ENCODE measurements at places on chromosomes 6 and 20.

DNA sequence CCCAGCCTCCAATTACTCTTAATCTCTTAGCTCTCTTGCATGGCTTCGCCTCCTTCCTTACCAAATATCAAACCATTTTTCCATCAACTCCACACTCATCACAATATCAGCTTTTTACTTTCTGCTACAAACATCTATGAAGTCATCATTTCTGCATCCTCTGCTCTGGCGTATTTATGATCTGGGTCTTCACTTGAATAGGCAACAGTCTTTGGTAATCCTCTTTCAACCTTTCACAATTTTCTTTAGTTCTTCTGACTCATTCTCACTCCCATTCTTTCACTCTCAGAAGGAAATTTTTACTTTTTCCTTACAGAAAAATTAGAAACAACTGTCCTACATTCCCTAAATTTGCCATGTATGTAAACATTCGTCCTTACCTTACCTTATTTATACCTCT, 522.4 kb downstream of the HDGFL1 start:
- no peak for DNase-seq

GRCh38 chr6:29558439-29559079, 973 bp downstream of the UBD start:
- no peak for DNase-seq

DNA sequence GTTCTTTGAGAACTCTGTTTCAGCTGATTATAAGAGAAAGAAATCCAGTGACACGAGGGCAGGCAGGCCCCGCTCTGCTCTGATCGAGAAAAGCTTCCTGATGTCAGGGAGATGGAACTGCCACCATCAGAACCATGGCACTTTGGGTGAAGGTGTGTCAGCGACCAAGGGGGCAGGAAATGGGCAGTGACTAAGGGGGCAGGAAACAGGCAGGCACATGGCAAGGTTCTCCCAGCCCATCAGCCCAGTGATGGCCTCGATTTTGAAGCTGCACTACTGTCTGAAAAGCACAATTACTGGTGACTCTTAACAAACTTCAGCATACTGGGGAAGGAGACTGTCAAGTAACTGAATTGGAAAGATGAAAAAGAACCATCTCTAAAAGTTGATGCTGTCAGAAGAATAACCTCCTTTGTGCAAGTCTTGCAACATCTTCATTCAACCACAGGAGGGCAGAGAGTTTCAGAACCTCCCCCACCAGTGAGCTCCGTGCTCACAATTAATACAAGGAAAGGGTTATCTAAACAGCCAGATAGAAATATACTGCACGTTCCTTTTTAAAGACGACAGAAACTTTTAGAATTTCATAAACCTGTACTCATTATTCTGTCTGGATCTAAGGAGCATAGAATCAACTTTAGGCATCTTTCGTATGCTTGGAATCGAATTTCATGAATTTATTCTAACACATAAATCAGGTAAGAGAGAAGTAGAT, 39.1 kb downstream of the TMX4 start:
- DNase-seq, result peak; percentile 55

DNA sequence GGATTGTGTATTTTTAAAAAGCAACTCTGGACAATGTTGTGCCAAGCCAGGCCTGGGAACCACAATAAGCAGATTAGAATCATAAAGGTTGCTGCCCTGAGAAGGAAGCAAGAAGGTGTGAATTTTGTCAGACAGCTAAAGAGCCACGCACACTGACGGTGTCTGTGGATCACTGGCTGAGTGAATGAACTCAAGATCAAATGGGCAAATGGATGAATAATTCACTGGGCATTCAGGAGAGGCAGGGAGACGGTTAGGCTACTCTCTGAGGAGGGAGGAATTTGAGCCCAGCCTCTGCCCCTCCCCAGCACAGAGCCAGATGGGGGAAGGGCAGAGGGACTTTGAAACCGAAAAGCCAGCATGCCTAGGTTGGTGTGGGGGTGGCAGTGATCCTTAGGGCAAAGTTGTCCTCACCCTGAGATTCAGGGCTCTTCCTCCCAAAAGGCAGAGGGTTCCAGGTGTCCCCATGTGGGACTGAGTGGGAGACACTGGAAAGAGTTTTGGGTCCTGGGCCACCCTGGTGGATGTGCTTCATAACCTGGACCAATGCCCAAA, 19.5 kb upstream of the SLC22A7 start:
- no peak for DNase-seq

- no peak for DNase-seq
Observed at GRCh38 chr6:9766240-9766915, 648.5 kb downstream of the TFAP2A start.

GRCh38 chr6:150806790-150807189, 58.7 kb upstream of the MTHFD1L start:
- no peak for DNase-seq

DNA sequence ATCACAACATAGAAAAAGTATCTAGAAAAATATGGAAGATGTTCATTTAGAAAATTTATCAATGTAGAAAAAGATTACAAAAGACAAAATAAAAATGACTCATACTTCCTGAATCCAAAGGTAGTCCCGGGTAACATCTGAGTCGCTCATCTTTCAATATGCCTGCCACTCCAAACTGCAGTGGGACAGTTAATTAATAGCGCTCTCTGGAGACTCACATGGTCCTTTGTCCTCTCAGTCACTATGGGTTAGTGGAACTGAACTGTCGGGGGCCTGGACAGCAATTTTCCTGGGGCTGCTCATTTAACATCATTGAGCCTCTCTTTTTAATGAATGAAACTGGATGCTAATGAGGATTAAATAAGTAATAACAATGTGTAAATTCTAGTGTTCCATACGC, 103.4 kb downstream of the MAP3K4 start:
- DNase-seq, result no peak

GRCh38 chr6:71444222-71444621, 155.6 kb downstream of the OGFRL1 start:
- no peak for DNase-seq

DNA sequence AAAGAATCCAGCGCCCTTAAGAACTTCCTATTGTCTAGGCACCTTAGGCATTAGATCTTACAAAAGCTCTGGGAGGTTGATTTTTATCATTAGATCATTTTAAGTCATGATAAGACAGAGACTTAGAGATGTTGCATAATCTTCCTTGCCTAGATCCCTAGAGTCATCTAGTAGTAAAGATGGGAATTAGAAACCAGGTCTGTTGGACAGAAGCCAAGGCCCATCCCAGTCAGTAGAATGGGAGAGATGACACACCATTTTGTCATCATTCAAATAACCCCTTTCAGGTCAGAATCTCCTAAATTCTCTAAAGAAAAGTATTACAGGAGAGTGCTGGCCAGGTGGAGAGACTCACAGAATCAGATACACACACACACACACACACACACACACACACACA, 579.1 kb downstream of the BMP2 start:
- no peak for DNase-seq

DNA sequence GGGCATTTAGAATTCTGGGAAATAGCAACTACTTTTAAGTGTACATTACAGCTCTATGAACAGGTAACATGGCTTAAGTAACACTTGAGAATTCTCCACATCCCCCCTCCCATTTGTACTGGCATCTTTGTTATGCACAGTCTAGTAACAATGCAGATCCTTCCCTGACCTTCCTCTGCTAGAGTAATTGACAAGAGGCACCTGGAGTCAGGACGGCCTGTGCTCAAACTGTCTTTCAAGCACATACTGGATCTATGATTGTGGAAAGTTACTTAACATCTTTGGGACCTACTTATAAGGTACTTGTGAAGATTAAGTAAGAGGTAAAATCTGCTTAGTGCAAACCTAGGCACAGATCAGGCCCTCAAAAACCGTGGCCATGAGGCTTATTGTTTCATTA, 21.9 kb upstream of the GSTA3 start:
- DNase-seq, result no peak

GRCh38 chr6:56787209-56787608, 144.5 kb upstream of the DST start:
- no peak for DNase-seq

DNA sequence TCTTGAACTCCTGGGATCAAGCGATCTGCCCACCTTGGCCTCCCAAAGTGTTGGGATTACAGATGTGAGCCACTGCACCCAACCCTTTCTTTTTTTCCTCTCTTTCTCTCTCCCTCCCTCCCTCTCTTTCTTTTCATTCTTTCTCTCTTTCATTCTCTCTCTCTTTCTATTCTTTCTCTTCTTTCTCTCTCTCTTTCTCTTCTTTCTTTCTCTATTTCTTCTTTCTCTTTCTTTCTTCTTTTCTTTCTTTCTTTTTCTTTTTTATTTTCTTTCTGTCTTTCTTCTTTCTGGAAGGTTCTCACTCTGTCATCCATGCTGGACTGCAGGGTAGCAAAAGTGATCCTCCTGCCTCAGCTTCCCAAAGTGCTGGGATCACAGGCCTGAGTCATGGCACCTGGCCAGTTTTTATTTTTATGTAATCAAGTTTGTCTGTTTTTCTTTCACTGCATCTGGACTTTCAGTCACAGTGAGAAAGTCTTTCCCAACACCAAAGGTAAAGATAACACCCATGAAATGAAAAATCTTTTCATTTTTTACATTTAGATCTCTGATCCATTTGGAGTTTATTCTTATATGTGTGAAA, 20.2 kb upstream of the BCLAF1 start:
- no peak for DNase-seq

DNA sequence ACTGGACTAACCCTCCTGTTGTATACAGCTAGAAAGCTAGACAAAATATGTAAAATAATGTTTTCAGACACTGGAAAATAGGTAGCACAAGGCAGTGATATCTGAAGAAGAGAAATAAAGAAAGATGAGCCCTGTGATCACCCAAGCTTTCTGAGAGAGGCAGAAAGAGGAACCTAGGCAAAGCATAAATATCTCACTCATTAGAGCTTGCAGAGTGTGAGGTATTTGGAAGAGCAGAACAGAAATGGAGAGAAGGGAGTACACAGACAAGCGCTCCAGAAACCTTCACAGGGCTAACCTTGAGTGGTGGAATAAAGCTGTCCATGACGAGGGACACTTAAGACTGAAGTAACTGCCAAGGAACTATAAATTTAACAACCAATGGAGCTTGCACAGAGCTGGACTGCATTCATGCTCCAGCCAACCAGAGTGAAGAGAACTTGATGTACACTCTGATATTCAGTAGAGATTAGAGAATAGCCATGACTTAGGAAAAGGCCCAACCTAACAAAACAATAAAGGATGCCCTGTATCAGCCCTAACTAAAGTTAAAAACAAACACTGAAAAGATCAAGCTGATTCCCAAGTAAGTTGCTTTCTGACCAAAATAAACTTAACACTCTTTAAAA, 280.9 kb upstream of the STXBP5 start:
- DNase-seq, result no peak

DNA sequence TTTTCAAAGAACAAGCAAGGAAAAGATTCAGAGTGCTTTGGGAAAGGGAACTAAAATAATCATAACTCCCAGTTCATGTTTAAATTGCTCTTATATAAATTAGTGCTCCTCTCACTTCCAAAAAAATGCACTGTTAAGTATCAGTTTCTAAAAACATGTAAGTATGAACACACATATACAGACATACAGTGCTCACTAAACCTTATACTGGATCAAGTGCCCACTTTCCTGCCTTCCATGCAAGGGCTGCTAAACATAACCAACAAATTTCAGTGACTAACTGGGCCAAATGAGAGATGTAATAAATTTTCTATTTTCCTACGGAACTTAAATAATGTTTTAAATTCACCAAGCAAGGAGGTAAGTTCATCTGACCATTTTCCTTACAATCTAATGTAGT, 6.4 kb downstream of the TFAP2A start:
- no peak for DNase-seq

- no peak for DNase-seq
Observed at GRCh38 chr6:26156850-26157250, 69.6 kb downstream of the HFE start.

DNA sequence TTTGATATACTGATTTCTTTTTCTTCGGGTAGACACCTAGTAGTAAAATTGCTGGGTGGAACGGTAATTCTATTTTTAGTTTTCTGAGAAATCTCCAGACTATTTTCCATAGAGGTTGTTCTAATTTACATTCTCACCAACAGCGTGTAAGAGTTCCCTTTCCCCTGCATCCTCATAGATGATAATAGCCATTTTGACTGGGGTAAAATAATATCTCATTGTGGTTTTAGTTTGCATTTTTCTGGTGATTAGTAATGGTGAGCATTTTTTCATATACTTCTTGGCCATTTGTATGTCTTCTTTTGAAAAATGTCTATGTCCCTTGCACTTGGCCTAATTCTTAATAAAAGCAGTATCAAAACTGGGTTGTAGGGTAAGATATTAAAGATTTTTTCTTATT, 148.9 kb upstream of the SIM1 start:
- DNase-seq, result no peak

- DNase-seq, result no peak
Observed at GRCh38 chr6:37704066-37704465, 6.4 kb upstream of the MDGA1 start.

GRCh38 chr6:54860739-54861138, 14.2 kb downstream of the FAM83B start:
- DNase-seq, result no peak

- no peak for DNase-seq
Observed at GRCh38 chr6:160986851-160987250, 4.7 kb upstream of the MAP3K4 start.

- no peak for DNase-seq
Observed at GRCh38 chr6:155638200-155638599, 182.6 kb upstream of the NOX3 start.

GRCh38 chr20:3238616-3239025, 369 bp downstream of the SLC4A11 start:
- DNase-seq, result peak; percentile 28

DNA sequence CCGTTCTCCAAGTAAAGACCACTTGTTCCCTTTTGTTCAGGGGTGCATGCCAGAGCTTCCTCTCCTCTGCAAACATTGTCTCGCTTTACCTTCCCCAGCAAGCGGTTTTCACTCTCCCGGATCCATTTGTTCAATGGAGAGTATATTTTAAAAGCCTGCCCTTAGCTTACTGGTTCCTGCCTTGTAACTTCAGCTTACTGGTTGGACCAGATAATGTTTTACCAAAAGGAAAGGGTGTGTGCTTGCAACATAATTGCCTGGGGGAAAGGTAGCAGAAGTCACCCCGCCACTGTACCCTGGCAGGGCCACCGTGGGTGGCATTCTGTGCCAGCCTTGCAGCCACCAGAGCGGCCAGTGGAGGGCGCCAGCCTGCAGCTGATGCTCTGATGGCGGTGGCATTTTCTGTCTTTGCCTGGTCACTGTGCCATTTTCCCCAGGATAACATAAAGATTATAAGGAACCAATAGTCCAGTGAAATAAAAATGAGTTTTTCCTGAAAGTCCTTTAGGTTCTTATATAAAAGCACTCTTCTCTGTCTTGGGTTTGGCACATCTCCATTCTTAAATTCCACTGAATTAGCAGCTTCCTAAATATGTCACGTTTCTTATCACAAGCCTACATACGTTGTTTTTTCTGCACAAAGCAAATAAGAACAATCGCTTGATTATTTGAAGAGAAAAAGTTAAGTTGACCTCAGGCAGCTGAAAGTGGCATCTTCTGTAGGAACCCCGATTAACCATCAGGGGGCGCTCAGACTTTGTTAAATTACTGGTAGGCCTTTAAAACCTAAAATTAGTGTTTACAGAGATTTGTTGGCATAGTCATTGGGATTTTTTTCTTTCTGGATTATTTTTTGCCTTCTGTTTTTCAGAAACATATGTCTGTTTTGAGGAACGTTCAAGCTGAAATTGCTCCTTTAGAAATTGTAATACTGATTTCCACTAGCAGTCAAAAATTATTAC, 67.4 kb upstream of the XRN2 start:
- peak; percentile 19 for DNase-seq

- DNase-seq, result no peak
Observed at GRCh38 chr6:88650029-88650619, 313.3 kb downstream of the RNGTT start.

GRCh38 chr20:10430000-10430466, 4.0 kb downstream of the MKKS start:
- no peak for DNase-seq
